Left ventricle myocardium inferior (tissue), 1 donor: ENCODE measurements at places on chromosomes 2 and 18. TPM values are rescaled to one million over a fixed set of nuclear protein-coding genes. Genes with fewer than 3 reads are reported as not detected.

The UGT1A3 gene
- total RNA-seq: not detected

The KCNG2 gene
- not detected for total RNA-seq

The SMYD1 gene
- total RNA-seq: 389 TPM

The SKA1 gene
- 0.44 TPM for total RNA-seq

The CAVIN2 gene
- 93.9 TPM for total RNA-seq

The RASGRP3 gene
- 69.2 TPM for total RNA-seq

The DYSF gene
- total RNA-seq: 48.2 TPM

The SIX3 gene
- total RNA-seq: not detected

The MC5R gene
- not detected for total RNA-seq

The NYAP2 gene
- not detected for total RNA-seq

The TRIM54 gene
- 285 TPM for total RNA-seq

The KHK gene
- total RNA-seq: 2.9 TPM

The ZAP70 gene
- total RNA-seq: 0.55 TPM

DNA sequence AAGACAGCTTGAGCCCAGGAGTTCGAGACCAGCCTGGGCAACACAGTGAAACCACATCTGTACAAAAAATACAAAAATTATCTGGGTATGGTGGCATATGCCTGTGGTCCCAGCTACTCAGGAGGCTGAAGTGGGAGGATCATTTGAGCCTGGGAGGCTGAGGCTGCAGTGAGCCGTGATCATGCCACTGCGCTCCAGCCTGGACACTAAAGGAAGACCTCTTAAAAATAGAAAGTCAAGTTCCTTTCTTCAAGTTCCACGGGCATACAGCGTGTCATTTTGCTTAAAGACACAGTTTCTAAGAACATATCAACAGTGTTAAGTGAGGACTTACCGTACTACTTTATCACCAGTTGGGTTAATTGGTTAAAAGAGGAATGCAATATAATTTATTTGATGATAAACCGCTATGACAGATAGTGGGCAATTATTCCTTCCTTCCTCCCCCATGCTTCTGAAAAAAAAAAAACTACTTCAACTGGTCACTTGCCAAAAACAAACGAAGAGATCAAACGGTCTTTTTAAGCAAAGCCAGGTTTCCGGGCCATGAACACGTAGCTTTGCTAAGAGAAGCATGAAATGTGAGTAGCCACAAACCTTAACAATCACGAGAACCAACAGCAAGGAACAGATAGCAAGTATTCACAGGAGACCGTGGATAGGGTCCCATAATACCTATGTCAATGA, 21.4 kb downstream of the AP1S3 start:
- no peak for DNase-seq

- no peak for DNase-seq
Observed at GRCh38 chr18:62659698-62660097, 55.6 kb upstream of the PHLPP1 start.

- DNase-seq: no peak
Observed at GRCh38 chr2:147101941-147102790, 742.7 kb upstream of the ACVR2A start.

- DNase-seq: no peak
Observed at GRCh38 chr2:29871541-29871940, 49.8 kb downstream of the ALK start.

- no peak for DNase-seq
Observed at GRCh38 chr2:11758647-11759046, 12.2 kb downstream of the LPIN1 start.

DNA sequence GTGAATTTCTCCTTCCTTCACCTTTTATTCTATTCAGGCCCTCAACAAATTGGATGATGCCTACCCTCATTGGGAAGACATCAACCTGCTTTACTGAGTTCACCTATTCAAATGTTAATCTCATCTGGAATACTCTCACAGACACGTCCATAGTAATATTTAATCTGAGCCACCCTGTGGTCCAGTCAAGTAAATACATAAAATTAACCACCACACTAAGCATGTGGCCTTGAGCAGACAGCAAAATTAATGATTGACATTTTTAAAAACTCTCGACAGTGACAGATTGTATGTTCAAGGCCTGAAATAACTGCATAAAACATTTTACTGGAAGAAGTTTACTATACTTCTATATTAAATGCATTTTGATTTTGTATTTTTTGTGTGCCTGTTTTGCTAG, 540.6 kb upstream of the GCFC2 start:
- no peak for DNase-seq

GRCh38 chr2:8442833-8443486, 238.9 kb upstream of the ID2 start:
- no peak for DNase-seq

GRCh38 chr2:26555246-26556133, 77.6 kb upstream of the OTOF start:
- no peak for DNase-seq

- no peak for DNase-seq
Observed at GRCh38 chr18:74368901-74369705, 53.5 kb downstream of the C18orf63 start.

GRCh38 chr2:169877398-169877797, 50.1 kb downstream of the UBR3 start:
- DNase-seq: no peak

DNA sequence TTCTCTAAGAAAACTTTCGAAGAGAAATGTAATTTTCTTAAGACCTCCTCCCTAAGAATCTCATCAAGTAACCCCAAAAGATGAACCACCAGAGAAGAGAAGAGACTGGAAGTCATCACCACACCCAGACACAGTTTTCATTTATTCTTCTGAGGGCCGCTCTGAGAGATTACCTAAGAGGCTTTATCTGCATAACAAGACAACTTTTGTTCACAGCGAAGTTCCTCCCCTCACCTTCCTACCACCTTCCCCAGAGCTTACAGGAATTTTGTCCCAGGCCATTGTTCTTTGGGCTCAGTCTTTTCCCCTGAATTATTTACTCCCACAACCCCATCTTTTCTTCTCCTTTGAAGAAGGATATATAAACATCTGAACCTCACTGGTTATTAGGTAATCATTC, 92.8 kb downstream of the AKAIN1 start:
- no peak for DNase-seq

DNA sequence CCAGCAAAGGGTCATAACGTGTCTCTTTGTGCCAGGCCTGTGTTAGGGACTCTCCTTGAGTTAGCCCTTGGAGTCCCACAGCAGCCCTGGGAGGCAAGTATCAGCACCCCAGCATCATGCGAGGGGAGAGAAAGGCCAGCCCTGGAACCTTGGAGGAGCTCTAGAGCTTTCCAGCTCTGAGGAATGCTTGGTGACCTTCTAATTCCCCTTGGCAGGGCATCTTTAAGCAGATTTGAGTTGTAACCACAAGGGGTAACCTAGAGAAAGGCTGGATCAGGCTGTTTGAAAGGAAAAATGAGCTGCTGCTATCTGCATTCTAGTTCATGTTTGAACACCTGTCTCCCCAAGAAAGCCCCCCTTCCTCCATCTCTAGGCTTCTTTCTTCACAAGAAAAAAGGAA, 23.8 kb upstream of the ODC1 start:
- DNase-seq: no peak

DNA sequence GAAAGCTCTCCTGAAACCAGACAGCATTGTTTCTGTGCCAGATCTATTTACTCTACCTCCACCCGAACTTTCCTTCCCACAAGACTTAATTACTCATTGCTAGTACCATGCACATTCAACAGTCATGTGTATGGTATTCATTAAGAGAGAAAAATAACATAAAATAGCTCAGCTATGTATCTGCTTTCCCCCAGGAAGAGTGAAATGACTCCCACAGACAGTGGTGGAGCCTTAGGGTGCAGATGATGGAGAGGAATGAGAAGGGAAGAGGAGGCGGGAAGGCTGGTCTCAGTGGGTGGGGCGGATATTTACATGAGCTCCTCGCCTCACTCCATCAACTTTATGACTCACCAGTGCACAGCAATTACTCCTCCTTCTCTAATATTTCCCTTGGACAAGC, 724.5 kb downstream of the EPHA4 start:
- no peak for DNase-seq

DNA sequence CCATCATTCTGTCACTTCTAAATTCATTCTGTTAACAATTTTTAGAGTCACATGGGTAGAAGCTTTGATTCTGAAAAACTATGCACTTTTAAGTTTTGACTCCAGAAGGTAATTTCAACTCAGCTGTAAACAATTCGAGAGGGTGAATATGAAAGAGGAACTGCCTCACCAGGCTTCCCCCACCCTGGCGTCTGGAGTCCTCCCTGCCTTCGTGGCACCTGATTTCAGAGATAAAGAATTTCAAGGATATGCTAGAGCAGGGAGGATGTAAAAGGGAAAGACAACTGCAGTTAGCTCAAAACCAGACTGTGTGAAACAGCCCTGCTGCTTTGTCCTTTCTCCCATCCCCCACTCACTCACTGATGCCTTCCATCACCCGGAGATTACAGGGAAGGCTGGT, 40.7 kb downstream of the ONECUT2 start:
- no peak for DNase-seq

DNA sequence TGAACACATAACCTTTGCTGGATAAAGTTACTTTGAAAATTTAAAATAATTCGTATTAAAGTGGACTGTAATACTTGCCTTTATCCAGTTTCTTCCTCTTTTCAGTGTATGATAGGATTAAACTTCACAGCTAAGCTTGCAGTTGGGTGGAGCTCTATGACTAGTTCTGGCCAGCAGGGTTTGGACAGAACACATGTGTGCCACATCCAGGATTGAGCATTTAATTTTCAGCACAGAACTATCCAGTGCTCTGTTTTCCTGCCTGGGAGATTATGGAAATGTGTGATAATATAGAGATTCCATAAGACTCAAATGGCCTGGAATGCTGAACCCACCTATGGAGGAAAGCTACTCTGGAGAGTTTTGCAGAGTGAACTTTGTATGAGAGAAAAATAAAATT, 200.2 kb downstream of the OSR1 start:
- no peak for DNase-seq

DNA sequence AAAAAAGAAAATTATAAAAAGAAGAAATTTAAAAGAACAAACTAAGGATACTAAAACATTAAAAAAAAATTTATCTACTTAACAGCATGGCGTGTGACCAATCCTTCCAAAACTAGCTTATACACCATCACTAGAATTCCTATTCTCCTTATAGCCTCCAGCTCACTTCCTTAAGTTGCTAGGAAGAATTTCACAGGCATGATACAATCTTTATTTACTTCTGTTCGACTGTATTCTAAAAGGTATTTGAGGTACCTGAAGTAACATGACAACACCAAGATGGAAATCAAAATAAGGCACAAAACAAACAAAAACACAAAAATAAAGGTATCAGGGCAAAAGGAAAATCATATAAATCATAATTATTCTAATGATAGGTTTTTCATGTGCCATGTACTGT, 360.7 kb downstream of the FIGN start:
- DNase-seq: no peak

GRCh38 chr18:53458268-53458667, 766.2 kb downstream of the MBD2 start:
- no peak for DNase-seq

DNA sequence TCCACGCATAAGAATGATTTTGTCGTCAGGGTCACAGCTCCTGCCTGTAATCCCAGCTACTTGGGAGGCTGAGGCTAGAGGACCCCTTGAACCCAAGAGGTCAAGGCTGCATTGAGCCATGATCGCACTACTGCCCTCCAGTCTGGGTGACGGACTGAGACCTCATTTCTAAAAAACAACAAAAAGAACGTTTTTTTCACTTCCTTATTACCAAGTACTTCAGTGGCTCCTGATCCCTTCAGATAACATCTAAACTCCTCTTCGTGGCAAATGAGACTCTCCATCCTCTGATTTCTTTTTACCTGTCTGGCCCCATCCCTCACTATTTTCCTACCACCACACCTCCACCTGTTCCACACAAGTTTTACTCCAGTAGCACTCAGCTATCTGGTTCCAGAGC, 105.4 kb upstream of the TLK1 start:
- no peak for DNase-seq

GRCh38 chr2:124120246-124120645, 95.2 kb downstream of the CNTNAP5 start:
- no peak for DNase-seq

- DNase-seq: peak; percentile 42
Observed at GRCh38 chr2:216992056-216992675, 132.3 kb upstream of the TNP1 start.

- DNase-seq: no peak
Observed at GRCh38 chr2:127153691-127154158, 46.8 kb upstream of the BIN1 start.
